ENCODE measurements at places on chromosomes 3 and 15.

GRCh38 chr3:147538034-147538433 is 128.9 kb downstream of the ZIC1 start:
- no peak for DNase-seq

DNA sequence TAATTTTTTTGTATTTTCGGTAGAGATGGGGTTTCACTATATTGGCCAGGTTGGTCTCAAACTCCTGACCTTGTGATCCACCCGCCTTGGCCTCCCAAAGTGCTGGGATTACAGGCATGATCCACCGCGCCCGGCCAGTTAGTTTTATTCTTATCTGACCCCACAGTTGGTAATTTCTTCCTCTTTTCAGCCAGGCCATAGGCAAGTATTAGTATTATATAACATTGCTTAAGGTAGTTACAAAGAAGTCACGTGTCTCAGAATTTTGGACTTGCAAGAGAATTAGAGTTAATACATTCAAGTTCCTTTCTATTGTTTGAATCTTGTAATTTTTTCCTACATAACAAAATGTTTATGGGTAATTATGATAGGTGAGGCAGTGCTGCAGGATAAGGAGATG is 334.8 kb downstream of the LPP start:
- no peak for DNase-seq

- DNase-seq = no peak
Measured at GRCh38 chr3:4889896-4890295, 89.3 kb upstream of the BHLHE40 start.

DNA sequence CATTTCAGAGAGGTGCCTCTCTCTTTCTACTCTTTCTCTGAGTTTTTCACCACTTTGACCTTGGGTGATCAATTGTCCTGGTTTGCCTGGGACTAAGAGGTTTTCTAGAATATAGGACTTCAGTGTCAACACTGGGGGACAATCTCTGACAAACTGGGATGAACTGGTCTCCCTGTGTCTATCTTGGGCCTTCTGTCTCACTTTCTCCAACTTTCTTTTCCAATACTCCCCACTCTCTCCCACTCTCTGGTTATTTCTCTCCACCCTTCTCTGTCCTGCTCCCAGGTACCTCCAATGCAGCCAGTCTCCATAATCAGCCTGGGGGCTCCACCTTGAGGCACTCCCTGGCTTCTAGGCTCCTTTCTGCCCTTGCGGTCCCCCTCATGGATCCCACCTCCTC is 4.7 kb upstream of the ITGA11 start:
- DNase-seq = no peak

DNA sequence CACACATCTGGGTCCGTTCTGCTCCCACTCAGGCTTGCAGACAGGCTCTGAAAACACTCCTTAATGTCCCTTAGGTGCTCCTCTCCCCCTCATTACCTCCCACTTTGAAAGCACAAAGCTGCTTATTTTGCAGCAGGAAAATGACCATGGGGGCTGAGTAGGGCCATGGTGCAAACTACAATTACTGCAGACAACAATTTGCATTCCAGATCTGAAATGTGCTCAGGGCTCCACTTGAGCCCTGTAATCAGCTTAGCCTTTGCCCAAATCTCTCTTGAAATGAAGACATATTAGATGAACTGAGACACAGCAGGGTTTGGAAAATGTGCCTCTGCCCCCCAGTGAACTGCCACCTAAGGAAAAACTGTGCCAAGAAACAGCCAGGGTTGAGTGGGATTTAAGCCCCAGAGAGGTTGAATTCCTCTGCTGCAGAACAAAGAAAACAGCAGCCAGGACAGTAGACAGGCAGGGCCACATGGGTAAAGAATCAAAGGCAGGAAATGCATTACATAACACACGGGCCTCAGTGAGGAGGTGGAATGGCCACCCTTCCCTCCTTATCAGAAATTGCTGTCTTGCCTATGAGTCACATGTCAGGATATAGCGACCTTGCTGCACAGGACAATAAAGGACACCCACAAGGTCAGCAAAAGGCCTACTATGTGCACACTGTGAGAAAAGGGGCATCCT is 126.8 kb upstream of the ARHGEF3 start:
- no peak for DNase-seq

GRCh38 chr3:17207019-17207418 is 322.3 kb downstream of the PLCL2 start:
- DNase-seq = no peak

DNA sequence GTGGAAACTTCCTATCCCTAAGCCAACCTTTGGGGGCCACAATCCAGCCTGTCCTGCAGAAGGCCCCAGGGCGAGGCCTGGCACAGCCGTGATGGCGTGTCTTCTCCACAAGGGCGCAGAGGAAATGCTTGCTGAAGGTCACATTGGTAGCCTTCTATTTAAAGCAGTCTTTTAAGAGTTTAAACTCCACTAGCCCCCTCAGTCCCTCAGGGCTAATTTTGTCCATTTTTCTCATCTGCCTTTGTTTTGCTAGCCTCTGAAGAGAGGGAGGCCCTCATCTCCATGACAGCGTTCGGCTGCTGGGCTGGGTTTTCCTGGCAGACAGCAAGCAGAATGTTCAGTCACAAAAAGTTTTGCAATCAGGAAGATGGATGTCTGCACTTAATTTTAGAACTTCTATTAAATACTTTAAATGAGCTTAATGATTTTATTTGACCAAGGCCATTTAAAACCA is 40.8 kb downstream of the RARB start:
- no peak for DNase-seq

DNA sequence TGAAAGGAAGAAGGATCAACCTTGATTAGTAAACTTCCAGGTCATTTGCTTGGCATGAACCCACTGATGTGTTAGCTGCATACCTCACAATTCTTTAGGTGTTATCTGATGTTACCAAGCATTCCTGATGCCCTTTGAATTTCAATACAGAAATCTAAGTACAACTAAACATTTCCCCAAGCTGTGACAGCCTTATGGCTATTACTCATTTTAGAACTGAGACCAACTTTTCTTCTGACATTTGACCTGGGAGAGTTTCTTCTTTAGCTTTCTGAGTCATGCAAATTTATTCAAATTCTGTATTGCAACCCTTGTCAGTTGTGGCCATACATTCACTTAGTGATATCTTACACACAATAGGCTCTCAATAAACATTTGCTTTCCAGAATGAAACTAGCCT is 124.3 kb downstream of the TIGIT start:
- no peak for DNase-seq

GRCh38 chr15:86483936-86484335 is 404.3 kb downstream of the AGBL1 start:
- no peak for DNase-seq

- no peak for DNase-seq
Measured at GRCh38 chr3:6799264-6799915, 61.5 kb upstream of the GRM7 start.

GRCh38 chr15:60391722-60392315 is 6.0 kb downstream of the ANXA2 start:
- DNase-seq = no peak

DNA sequence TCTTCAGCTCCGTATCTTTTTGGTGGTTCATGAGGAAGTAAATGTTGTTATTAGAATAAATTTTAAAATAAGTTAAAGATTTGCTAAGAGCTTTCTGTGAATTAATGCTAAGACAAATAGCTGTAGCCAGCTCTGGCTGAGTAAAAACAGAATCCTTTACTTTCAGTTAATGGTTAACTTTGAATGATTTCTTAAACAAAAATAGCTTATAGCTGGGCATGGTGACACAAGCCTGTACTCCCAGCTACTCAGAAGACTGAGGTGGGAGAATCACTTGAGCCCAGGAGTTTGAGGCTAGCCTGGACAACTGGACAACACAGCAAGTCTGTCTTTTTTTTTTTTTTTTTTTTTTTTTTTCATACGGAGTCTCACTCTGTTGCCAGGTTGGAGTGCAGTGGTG is 25.0 kb downstream of the TCAIM start:
- no peak for DNase-seq

DNA sequence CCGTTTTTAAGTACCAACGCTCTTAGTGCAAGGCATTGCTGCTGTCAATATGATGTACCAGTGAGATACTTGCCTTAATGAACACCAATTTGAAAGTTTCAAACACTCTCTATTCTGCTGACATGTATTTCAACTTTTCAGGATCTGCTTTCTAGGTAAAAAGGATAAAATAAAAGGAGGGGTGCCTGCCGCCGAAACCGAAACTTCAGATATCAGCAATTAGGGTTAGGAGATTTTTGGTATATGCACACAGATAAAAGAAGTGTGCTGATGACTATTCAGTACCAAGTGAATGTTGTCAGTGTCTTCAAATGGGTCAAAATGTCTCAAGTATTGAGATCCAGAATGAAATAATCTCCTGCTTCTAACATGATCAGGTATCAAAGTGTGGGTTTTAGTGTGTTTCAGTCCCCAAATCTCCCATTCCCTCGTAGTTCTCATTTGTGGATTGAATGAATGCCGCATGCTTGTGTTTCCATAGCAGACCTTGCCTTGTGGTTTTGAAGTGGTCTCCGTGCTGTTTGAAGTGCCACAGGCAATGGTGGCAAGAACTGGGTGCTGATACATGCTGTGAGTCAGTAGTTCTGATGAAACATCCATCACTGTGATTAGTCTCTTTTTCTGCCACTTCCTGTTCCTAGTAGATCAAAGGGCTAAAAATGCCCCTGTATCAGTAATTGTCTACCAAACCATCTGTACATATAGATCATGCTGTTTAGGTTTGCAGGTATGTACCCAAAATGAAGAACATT is 22.5 kb downstream of the CHST14 start:
- no peak for DNase-seq

- DNase-seq = no peak
Measured at GRCh38 chr3:182837855-182838454, 44.7 kb downstream of the ATP11B start.

DNA sequence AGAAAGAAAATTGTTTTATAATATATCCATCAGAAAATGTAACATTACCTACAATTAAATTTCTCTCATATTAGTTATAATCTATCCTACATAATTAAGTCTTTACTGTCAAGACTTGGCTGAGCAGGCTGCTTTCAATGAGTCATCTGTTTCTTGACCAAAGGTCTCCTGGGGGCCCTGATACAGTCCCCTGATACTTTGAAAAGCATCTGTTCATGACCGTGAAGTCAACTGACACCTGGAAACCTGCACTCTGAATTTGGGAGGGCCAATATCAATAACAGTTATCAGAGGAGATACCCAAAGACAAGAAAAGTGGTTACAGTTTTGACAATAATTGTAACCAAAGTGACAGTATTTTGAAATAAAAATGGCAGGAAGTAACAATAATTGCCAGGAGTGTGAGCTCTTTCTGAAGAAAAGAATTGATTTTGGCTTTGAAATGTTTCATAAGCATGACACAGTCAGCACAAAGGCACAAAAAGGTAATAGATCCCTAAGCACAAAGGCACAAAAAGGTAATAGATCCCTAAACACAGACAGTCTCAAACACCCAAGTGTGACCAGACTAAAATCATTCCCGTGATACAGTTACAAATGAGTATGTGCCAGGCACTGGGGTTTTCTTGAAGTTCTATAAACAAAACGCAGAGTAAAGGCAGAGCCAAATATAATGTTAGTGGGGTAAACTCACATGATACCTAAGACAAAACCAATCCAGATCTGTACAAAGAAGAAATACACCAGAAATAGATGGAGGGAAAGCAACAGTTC is 260.7 kb downstream of the PLOD2 start:
- DNase-seq = no peak

GRCh38 chr3:17755836-17756235 is 13.4 kb upstream of the TBC1D5 start:
- no peak for DNase-seq

DNA sequence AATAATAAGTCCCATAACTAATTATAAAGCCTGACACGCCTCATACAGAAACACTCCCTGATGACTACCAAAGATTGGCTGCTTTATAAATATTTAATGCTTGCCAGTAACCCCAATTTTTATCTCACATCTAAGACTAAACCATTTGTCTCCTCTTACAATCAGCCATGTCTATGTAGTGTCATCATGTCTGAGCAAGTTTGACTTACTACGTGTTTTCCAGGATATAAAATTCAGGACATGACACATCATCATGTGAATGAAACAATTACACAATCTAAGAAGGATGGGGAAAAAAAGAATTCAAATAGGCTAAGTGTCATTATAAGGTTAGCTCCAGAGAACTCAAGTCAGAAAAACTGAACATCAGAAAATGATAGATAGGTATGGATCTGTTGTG is 208.7 kb downstream of the MECOM start:
- DNase-seq = no peak

- DNase-seq = no peak
Measured at GRCh38 chr3:34947834-34948233, 691.5 kb upstream of the ARPP21 start.
